SK-MEL-5 (cell line): ENCODE measurements at places on chromosomes 1 and 21. TPM values are rescaled to one million over a fixed set of nuclear protein-coding genes. Genes with fewer than 3 reads are reported as not detected.

Gene NMNAT2
- 0.03 and 0.08 TPM in 2 replicates for total RNA-seq

- DNase-seq, result no peak
Measured at GRCh38 chr1:76290271-76290670, 215.7 kb downstream of the ST6GALNAC3 start.

DNA sequence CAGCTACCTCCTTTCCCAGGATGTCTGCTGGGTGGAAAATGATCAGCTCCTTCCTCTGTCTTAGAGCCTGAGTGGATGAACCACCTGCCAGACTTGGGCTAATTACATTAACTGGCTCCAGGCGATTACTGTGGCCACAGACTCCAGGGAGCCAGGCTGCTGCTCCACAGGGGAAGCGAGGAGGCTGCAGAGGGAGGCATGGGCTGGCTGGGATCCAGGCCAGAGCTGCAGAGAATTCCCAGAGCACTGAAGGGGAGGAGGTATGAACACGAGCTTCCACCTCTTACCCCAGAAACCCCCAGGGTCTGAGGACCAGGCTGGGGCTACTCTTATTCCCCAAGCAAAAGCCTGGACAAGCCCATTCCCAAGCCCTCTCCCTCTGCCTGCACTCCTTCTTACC, 136.0 kb upstream of the KLHDC7A start:
- DNase-seq, result no peak

Gene OTUD7B
- total RNA-seq, result 34.9 and 37.3 TPM in 2 replicates

- no peak for DNase-seq
Measured at GRCh38 chr21:26473471-26473870, 99.6 kb downstream of the CYYR1 start.

DNA sequence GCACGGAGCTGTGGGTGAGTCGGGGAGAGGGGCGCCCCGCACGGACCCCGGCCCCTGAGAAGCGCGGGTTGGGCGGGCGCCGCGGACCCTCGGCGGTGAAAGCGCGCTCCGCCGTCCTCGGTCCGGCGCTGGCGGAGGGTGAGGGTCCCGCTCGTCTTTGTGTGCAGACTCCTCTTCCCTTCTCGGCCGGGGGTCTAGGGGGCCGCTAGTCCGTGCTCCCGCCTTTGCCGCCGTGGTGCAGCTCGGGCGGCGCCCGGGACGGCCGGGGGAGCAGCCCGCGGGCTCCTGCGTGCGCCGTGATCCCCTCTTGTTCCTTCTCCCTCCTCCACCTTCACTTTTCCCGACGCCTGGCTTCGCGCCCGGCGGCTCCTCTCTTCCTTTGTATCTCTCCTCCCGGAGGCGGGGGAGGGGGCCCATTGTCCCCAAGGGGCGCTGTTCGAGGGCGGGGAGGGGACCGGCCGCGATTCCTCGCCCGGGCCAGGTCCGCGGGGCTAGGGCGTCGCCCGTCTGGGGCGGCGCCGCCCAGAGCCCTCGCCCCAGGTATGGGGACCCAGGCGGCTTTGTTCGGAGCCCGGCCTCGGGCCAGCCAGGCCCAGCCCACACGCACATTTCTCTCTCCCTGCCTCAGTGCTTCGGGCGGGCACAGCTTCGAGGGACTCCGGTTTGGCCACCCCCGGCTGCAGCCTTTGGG, 519 bp downstream of the FNBP1L start:
- peak; percentile 31 for DNase-seq

DNA sequence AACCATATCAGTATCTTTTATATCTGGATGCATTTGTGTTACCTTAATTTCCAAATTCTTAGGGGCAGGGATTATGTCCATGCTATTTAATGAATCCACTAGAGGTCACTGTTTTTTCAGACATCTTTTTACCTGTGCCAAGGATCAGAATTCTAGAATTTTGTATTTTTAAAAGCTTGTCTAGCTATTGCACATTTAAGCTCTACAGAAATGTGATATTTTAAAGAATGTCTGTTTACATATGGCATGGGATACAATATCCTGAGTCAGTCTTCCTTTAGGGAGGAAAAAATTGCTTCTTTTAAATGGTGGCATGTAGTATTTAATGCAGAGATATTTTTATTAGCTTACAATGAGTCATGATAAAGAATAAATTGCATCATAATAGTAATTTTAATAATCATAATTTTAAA, 11.3 kb downstream of the RPAP2 start:
- DNase-seq, result peak; percentile 41

Gene PHC2
- 61.2 and 61.7 TPM in 2 replicates for total RNA-seq

GRCh38 chr1:165565751-165566490, 22.1 kb downstream of the LRRC52 start:
- DNase-seq, result no peak

DNA sequence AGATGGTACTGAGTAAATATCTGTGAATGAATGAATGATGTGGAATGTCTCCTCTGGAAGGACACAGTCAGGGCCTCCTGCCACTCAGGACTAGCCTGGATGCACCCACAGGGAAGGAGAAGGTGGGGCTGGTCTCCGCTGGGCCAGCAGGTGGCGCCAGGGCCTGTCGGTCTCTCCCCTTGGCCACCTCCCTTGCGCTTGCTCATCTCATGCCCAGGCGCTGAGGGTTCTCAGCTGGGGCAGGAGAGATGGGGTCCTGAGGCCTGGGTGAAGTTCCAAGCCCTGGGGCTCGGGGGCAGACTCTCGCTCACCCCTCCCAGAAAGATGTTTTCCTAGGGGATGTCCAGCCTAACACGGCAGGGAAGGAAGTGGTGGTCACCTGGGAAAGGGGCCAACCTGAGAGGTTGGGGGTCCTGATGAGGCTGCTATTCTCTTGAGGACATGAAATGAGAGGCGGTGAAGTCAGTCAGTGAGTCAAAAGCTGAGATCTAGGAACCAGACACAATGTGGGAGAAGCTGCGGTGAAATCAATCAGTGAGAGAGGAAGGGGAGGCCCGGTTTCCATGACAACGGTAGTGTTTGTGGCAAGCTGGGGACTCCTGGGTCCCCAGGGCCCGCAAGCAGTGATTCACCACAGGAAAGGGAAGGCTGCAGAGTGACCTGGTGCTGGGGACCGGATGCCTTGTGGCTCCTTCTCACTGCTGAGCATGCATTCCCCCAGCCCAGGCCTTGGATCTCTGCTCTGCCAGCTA, 14.6 kb upstream of the MEX3A start:
- DNase-seq, result peak; percentile 88

DNA sequence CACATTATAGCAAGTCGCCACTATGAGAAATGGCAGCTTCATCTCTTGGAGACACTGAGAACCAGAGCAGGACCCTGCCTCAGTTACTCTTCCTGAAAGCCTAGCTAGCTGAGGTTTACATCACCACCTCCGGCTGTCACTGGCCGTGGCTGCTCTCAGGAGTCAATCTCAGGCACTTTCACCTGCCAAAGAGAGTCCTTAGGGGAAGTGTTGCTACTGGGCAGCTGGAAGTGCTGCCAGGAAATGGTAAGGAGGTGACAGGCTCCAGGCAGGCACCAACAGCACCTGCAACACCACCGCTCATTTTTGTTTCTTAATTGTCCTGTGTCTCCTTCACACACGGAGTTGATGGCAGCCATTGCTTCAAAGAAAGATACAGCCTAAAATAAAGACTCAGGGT, 92.5 kb downstream of the DSCAM start:
- no peak for DNase-seq

GRCh38 chr1:159140474-159140873, 30.9 kb upstream of the CADM3 start:
- DNase-seq, result no peak

Gene HAO2
- 0.21 and 0.43 TPM in 2 replicates for total RNA-seq

Gene KRTAP13-4
- total RNA-seq, result not detected in 2 replicates

GRCh38 chr1:110049801-110050601, 15.6 kb downstream of the STRIP1 start:
- DNase-seq, result no peak

DNA sequence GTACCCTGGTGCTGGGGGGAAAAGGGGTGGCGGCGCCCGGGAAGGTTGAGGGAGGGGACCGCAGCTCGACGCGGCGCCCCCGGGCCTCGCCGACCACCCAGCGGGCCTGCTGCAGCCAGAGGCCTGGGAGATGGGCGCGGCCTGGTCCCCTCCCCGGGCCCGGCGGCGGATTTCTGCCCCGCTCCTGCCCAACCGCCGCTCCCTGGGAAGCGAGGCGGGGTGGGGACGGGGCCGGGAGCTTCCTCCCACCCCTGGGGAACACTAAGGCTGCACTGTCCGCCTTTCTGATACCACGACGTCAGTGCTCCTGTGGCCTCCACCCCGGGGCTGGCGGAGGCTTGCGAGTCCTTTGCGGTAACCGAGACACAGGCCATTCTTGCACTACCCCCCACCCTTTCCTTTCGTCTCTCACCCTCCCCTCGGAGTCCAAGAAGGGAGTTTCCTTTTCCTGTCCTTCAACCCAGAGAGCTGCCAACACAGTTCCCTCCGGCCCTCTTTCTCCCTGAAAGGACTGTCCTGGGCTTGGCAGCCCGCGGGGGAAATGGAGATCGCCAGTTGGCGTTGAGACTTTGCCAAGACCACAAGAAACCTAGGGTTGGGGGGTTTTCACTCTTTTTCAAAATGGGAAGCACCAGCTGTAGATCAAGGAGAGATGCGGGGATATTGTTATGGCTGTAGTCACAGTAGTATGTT, 742 bp downstream of the SH3GLB1 start:
- DNase-seq, result peak; percentile 49

DNA sequence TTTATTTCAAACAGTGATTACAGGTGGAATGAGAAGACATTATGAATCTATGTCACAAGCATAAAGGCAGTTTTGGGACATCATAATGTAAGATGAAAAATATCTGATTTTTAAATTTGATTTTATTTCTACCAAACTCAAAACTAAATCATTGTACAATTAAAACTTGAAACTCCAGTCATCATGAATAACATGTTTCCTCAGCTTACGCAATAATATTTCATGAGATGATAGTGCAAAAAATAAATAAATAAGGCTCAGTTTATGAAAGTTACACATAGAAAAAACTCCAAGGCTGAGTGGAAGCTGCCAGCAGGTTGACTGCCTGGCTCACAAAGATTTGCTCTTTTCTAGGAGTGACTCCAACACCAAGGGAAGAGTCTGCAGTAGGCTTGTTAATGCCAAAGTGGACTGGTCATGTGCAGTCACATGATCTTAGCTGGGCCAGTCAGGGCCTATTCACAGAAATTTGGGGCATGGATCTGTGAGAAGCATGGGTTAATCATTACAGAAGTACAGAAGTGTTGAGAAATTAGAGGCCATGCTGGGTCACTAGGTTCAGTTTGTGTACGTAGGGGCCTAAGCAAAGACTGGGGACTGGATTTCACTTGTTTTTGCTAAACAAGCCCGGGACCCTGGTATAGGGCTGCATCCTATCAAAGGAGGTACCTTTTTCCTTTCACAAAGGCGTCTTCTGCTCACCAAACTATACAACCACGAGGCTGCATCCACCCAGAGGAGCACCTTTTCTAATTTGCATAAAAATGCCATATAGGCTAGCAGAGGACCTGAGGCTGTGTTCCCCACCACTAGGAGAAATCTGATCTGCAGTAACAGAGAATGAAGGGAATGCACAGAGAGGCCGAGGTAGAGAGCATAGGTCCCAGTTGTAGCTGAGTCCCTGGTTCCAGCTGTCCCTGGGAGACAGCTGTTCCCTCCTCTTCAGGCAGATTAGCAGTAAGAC, 4.9 kb upstream of the ABCA4 start:
- no peak for DNase-seq

GRCh38 chr1:210688512-210689234, 360.0 kb downstream of the HHAT start:
- DNase-seq, result no peak

DNA sequence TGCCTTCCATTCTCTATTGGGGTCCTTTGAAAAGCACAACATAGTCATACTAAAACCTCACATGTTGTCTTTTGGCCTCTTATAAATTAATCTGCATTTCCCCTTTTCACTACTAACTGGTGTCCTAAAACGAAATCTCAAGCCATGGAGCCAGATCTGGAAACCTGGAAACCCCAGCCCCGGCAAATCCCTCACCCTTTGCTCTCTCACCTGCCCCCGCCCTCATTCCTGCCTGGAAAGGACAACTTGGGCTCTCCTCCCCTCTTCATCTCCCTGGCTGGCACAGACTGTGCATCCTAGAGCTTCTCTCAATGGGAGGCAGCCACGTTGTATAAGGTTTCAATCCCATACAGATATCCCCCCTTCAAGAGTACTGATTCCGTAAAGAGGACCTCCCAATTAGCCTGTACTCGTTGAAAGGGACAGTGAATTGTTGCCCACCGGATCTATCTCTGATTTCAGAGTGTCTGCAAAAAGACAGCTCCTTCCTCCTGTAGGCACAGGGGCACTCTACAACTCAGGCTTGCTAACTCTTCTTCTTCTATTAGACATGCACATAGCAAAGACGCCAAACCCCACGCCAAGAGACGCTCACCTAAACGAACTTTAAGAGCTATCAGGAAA, 1.4 kb downstream of the DUSP10 start:
- no peak for DNase-seq

DNA sequence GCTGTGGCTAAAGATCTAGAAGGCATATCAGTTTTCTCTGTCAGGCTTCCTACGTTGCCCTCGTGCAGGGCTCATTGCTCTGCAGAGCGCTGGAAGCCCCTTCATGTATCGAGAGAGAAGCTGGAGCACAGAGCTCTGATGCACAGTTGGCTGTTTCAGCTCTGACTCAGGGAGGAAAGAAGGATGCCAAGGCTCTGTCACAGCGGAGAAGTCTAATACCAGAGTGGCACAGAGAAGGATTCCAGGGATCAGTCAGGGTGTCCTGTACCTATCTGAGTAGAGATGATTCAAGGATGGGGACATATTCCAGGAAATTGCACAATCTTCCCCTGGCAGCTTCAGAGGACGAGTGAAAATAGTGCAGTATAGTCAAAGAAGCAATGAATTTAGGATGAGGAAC, 179.2 kb upstream of the FMN2 start:
- DNase-seq, result no peak

Gene TENT5C
- 0.63 and 0.67 TPM in 2 replicates for total RNA-seq

DNA sequence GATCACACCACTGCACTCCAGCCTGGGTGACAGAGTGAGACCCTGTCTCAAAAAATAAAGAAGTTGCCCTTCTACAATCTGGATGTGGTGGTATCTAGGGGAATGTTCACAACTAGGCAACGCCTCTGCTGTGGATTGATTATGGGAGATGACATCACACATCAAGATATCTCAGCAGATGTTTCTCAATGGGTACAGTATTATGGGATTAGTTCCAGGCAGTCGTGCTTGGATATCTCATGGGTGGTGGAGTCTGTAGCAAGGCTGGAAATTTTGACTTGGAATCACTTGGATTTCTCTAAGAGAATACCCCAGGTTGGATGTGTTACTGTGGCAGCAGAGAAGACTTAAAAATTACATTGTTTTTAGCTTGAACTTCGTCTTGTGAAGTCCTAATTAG, 7.7 kb downstream of the IFNAR2 start:
- DNase-seq, result no peak

Gene DYRK3
- total RNA-seq, result 26.3 and 33.1 TPM in 2 replicates

Gene WNT3A
- total RNA-seq, result not detected in 2 replicates

- no peak for DNase-seq
Measured at GRCh38 chr1:212612041-212612961, 3.7 kb downstream of the ATF3 start.

DNA sequence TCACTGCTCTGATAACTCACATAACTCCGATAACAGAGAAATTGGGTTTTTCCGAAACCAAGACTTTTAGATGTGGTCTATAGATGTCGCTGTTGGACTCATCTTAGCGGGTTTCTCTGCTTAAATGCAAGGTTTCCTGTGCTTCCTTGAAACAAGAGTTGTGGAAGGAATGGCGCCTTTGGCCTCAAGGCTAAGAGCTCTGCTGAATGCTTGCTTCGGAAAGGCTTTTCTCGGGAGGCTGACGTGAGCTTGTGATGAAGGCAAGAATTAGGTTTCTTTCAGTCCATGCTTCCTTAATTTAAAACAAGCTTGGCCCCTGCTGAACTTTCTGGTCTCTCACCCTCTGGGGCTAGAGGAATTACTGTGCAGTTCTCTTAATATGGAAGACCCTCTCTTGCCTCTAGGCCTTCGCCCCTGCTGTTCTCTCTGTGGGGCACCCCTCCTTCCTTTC, 113.5 kb downstream of the MAP3K21 start:
- DNase-seq, result peak; percentile 77
